CD4-positive, alpha-beta T cell treated with Interleukin-12 subunit alpha and Interleukin-12 subunit beta, for 1 hour (primary cell): ENCODE measurements at places on chromosomes 7 and 10.

DNA sequence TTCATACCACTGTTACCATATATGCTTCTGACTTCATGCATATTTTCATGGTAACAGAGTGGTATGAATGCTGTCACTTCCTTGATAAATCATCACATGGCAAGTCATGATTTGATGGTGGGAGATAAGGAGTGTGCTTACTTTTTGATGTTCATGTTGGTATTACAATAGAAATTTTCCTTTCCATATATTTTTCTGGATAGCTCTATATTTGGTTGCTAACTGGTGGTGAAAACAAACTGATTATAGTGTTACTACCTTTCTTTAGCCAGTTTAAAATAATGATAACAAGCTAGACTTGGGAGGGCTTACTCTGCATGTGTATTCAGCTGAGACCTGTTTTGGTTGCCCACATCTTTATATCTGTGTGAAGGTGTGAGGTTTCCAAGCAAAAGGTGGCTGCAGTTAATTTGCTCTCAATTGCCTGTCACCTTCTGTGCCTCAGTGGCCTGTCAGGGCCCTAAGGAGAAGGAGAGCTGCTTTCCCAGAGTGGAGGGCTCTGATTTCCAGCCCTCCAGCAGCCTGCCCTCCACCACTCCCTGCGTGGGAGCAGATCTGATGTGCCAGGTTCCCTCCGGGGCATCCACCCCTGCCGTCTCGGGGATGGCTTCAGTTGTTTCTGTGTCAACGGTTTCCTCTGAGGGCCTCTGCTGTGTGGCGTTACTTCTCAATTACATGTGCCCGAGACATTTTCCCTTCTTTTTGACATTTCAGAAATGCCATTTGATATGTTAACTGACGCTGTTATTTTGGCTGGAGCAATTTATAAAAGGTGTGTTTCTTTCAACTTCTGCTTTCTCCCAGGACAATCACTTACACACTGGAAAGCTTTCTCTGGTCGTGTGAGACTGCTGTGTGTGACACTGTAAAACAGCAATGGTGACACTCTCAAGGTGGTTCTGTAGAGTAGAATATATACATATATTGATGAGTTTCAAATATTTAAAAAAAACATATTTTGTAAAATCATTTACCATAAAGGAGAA lies 107.7 kb upstream of the KLF6 start:
- peak; percentile 82 for DNase-seq

DNA sequence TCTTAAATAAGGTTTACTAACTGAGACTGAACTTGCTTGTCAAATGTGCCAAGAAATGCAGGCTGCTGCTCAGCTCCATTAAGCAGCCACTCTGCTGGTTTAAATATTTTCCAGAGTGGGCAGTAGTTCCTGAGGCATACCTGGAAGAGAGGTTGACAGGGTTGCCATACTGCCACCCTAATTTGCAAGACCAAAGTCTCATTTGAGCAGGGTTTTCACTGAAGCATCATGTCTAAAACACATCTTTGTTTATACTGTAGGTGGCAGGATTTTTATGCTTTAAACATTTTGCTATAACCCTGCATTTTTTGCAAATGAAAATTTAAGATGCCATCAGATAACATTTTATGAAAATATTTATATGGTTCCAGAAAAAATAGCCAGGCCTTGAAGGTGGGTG lies 618.0 kb upstream of the LRRTM3 start:
- no peak for DNase-seq

- no peak for DNase-seq
These were observed 288.5 kb upstream of the POT1 start for GRCh38 chr7:125218076-125218475.

DNA sequence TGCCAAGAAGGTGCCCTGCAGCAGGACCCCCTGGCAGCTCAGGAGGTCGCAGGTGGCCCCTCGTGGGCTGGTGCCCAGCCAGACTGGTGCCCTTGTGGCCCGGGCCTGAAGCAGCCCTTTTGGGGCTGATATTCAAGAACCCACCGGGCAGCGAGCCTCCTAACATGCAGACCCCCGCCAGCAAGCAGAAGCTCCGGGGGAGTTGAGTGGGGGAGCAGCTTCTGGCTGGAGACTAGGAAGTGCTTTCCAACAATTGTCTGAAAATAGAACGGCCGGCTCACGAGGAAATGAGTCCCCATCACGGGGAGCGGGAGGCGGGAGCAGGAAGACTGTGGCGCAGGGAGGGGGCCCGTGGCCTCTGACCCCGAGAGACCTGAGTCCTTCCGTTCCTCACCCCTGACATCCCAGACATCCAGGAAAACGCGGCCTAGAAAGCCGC lies 9.5 kb upstream of the INTS1 start:
- DNase-seq = no peak

DNA sequence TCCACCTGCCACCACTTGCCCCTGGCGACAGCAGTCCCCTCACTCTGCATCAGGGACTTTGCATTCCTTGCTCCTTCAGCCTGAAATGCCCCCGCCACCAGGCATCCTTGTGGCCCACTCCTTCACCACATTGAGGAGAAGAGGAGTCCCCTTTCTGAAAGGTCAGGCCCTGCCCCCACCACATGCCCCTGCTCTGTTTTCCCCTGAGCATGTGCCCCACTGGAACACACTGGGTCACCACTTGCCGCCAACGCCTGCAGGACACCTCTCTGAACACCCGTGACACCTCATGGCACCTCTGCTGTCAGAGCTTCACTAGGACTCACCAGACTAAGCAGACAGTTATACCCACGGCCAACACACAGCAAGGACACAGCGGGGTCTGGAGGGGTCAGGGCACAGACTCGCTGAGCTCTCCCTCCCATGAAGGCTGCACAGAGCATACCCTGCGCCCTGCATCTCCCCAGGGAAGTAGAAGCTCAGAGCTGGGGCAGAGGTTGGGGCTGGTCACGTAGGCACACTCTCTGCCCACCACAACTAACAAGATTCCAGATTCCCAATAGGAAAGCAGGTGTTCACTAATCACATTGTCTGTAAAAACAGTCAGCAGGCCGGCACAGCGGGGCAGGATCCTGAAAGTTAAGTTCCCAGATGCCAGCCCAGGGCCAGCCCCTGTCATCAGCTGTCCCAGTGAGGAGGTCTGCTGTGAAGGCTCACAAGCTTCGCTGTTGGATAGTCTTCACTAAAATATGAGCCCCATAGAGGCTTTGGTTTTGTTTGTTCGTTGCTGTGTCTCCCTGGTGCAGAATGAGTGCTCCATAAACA lies 5.8 kb upstream of the AOC1 start:
- no peak for DNase-seq

DNA sequence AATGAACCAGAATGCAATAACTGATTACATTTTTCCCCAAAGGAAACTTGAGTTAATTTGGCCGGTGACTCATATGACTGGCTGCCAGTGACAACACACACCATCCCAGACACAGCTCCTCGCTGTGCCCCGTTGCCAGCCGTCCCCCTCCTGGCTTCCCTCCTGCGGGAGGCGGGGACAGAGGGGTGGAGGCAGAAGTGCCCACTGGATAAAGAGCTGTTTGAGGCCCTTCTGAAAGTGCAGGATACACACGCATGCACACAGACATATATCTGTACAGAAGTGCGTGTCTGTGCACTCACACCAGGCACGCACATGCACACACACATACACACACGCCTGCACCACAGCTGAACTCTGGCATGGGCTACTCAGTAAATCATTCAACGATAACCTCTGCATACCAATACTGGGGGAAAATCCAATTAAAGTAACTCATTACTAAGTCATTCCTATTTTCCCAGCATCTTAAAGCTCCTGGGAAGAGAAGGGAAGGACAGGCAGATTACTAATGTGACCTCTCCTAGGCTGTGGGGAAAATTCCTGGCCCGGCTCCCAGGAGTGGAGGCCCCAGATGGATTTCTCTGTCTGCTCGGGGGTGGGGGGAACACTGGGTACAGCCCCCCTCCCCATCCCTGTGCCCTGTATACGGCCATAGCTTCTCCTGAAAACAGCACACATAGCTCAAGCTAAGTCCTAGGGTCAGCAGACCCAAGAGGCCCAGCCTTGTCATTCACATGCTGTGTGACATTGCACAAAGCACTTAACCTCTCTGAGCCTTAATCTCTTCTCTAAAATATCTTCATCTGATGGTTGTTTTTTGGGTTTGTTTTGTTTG lies 52.3 kb upstream of the MYL10 start:
- DNase-seq = no peak

- no peak for DNase-seq
These were observed 11.2 kb upstream of the CELF2 start for GRCh38 chr10:11006428-11006825.

- no peak for DNase-seq
These were observed 265.3 kb upstream of the LRGUK start for GRCh38 chr7:133861876-133862275.

DNA sequence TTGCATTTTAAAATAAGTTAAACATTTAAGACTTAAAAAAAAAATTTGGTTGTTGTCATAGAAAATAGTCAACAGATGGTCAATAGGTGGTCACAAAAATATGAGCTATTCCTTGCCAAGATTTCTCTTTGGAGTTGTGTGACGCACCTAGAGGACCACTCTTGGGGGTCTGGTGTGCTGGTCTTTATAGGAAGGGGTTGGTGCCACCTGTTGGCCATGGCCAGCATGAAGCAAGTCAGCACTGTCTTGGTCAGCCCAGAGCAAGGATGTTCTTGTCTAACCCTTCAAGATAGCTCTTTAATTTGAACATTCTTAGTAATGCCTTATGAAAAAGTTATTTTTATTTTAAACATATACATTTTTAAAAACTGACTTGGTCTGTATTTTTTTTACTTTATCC lies 267.9 kb upstream of the CNTNAP2 start:
- no peak for DNase-seq

- DNase-seq = no peak
These were observed 127.1 kb downstream of the NXPH1 start for GRCh38 chr7:8560501-8560900.

GRCh38 chr10:30671026-30671616 lies 41.6 kb upstream of the LYZL2 start:
- DNase-seq = peak; percentile 54

GRCh38 chr10:4522296-4523000 lies 303.6 kb upstream of the AKR1E2 start:
- DNase-seq = no peak

GRCh38 chr7:16919440-16919839 lies 37.7 kb upstream of the AGR3 start:
- no peak for DNase-seq

- DNase-seq = no peak
These were observed 146.6 kb downstream of the SH3PXD2A start for GRCh38 chr10:103708627-103709288.
